ENCODE measurements at places on chromosomes 7 and 10.
A peak's percentile ranks its signal among the peaks of the same experiment; 100 is the strongest.

- peaks cover 7% of the 10 kb centered on the region for H3K27me3 ChIP-seq
- H3K27ac ChIP-seq = no peak overlapping the region
- no peak for DNase-seq
- no peaks in the 10 kb centered on the region for H3K36me3 ChIP-seq
These were observed 222.8 kb downstream of the RELN start for GRCh38 chr7:103766660-103767059.

GRCh38 chr10:84844461-84844860 lies 516.1 kb downstream of the CCSER2 start:
- H3K27me3 ChIP-seq = peaks cover 1% of the 10 kb centered on the region
- H3K4me1 ChIP-seq = no peaks in the 10 kb centered on the region
- DNase-seq = no peak
- no peak overlapping the region for H3K27ac ChIP-seq
- H3K4me3 ChIP-seq = no peak overlapping the region

- H3K27me3 ChIP-seq = no peaks in the 10 kb centered on the region
- H3K4me3 ChIP-seq = no peak overlapping the region
- H3K27ac ChIP-seq = no peak overlapping the region
These were observed 11.6 kb downstream of the GOLGA7B start for GRCh38 chr10:97861097-97861750.

- no peak for DNase-seq
- H3K27ac ChIP-seq = peak overlapping the region; percentile 86
- no peaks in the 10 kb centered on the region for H3K27me3 ChIP-seq
These were observed 1.4 kb upstream of the HNRNPF start for GRCh38 chr10:43410345-43410744.

DNA sequence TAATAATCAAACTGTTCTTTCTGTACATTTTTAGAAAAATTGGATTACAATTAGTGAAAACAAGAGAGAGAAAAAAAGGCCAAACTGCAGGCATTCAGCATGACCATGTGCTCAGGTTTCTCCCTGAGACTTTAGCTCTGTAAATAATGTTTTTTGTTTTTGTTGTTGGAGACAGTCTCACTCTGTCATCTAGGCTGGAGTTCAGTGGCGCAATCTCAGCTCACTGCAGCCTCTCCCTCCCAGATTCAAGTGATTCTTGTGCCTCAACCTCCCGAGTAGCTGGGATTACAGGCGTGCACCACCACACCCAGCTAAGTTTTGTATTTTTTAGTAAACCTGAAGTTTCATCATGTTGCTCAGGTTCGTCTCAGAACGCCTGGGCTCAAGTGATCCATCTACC lies 23.0 kb downstream of the BZW2 start:
- peak overlapping the region; percentile 85 for H3K27ac ChIP-seq
- peaks cover 66% of the 10 kb centered on the region for H3K36me3 ChIP-seq
- peaks cover 55% of the 10 kb centered on the region for H3K4me1 ChIP-seq
- no peaks in the 10 kb centered on the region for H3K27me3 ChIP-seq

- no peaks in the 10 kb centered on the region for H3K27me3 ChIP-seq
- peak overlapping the region; percentile 38 for H3K27ac ChIP-seq
- H3K4me3 ChIP-seq = peak overlapping the region; percentile 26
- H3K4me1 ChIP-seq = peaks cover 15% of the 10 kb centered on the region
- DNase-seq = no peak
These were observed 12.0 kb upstream of the UBE2D1 start for GRCh38 chr10:58322835-58323209.

DNA sequence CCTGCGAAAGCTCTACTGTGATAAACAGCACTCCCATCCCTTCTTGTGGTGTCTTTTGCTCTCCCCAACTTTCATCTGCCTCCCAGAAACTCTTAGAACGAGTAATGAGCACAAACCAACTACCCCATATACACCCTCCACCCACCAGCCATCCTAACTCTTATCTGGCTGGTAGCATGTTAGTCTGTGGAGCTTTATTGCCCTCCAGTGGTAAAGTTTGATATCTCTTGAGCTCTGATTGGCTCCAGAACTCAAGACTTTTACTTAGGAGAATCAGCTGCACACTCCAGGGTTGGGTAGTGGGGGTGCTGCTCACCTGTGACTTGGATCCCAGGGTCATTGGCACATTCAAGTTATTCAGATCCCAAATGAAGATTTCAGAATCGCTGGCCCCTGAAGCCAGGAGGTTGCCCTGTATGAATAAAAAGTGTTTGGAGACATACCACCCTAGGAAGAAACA lies 10.9 kb downstream of the SEC31B start:
- no peak overlapping the region for H3K27ac ChIP-seq
- no peaks in the 10 kb centered on the region for H3K36me3 ChIP-seq
- H3K27me3 ChIP-seq = no peaks in the 10 kb centered on the region
- DNase-seq = peak; percentile 27
- no peak overlapping the region for H3K4me3 ChIP-seq
- peaks cover 8% of the 10 kb centered on the region for H3K4me1 ChIP-seq

- no peak for DNase-seq
- H3K4me3 ChIP-seq = no peak overlapping the region
- H3K4me1 ChIP-seq = peaks cover 11% of the 10 kb centered on the region
- no peaks in the 10 kb centered on the region for H3K27me3 ChIP-seq
- no peak overlapping the region for H3K27ac ChIP-seq
- peaks cover 3% of the 10 kb centered on the region for H3K36me3 ChIP-seq
These were observed 103.5 kb upstream of the FAM3C start for GRCh38 chr7:121499624-121500023.

DNA sequence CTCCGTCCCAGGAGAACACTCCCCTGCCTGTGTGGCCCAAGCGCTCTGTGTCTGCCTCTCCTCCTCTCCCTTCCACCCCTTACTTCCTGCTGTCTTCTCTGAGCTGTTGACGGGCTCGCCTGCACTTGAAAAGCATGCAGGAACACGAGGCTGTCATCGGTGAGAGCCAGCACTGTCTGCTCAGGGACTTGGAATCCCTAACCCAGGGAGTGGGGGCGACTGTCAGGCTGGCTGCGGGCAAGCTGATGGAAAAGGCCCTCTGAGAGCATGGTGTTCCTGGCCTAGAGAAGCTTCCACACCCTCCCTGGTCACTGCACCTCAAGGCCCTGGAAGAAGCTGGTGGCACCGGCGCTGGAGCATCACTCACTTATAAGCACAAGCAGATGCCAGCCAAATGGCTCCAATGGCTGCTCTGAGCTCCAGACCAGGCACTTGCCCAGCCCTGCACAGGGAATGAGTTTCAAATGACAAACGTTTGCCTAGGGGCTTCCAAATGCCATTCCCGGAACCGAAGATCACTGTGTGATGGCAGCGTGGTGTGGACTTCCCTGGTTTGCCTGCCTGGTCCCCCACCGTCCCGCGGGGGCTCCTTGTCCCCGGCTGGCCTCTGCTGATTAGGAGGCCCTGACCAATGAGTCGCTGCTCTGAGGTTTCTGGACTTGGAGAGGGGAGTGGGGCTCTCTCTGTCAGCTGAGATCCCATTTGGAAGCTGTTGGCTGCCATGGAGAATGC lies 56.7 kb upstream of the EBF3 start:
- no peak for DNase-seq
- no peak overlapping the region for H3K27ac ChIP-seq
- H3K27me3 ChIP-seq = no peaks in the 10 kb centered on the region
- H3K4me1 ChIP-seq = no peaks in the 10 kb centered on the region

DNA sequence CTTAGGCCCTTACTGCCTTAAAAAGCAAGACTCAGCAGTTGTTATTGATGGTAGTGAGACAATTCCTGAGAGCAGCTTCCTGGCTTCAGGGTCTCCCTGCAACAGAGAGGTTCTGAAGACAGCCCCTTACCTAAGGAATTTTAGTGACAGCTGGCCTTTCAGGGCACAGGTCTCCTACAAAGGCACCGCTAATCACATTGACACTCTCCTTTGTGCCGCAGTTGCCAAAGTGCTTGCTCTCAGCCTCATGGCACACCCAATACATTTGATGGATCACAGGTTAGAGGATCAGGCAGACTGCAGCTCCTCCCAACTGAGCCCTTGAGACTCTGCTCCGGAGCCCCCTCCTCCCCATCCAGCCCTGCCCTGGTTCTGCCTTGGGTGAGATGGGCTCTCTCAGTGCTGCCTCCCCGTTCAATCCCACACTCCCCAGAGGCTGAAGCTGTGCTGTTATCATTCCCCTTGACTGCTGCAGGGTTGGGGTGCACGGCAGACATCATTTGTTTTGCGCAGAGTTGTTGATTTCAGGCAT lies 198.2 kb downstream of the EMX2 start:
- peaks cover 7% of the 10 kb centered on the region for H3K4me1 ChIP-seq
- H3K27ac ChIP-seq = no peak overlapping the region
- no peaks in the 10 kb centered on the region for H3K36me3 ChIP-seq
- no peak for DNase-seq
- peaks cover 26% of the 10 kb centered on the region for H3K27me3 ChIP-seq

DNA sequence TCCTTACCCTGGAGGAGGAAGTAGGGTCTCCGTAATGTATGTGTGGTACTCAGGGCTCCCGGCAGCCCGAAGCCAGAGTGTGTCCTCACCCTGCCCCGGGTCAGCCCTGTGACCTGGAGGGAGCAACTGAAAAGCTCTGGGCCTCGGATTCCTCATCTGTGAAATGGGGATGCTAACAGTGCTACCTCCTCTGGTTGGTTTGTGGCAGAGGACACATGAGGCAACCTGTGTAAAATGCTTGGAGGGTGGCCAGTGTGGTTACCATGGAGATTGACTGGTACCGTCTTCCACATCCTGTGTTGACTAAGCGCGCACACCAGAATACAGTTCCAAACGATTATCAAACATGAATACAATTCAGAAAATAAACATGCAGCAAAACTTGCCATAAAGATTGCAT lies 163.8 kb upstream of the KLF6 start:
- H3K36me3 ChIP-seq = no peaks in the 10 kb centered on the region
- no peak overlapping the region for H3K27ac ChIP-seq
- no peak overlapping the region for H3K4me3 ChIP-seq
- no peaks in the 10 kb centered on the region for H3K27me3 ChIP-seq
- H3K4me1 ChIP-seq = peaks cover 19% of the 10 kb centered on the region

DNA sequence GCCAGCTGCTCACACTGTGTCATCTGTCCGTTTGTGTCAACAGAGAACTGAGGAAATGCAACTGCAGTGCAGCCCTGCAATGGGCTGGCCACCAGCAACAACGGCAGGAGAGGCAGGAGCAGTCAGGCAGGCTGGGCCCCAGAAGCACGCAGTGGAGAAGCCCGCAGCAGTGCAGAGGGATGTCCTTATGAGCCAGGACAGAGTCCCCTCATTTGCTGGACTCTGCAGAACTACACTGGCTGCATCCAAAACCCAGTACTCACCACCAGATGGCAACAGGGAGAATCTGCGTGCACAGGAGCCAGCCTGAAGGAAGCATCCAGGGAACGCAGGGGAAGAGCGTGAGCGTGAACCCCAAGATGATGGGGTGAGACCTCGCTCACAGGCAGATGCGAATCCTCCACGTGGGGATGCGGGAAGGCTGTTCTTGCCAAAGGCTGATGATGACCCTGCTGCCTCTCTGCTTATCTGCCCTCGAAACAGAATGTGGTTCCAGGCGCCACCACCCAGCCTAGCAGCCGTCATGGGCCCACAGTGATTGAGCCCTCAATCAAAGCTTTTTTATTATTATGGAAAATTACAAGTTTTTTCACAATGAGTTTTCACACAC lies 232.1 kb downstream of the PTPRN2 start:
- no peaks in the 10 kb centered on the region for H3K36me3 ChIP-seq
- no peak overlapping the region for H3K27ac ChIP-seq
- H3K4me1 ChIP-seq = no peaks in the 10 kb centered on the region
- DNase-seq = no peak

GRCh38 chr7:140039896-140040295 lies 22.9 kb downstream of the PARP12 start:
- H3K27me3 ChIP-seq = no peaks in the 10 kb centered on the region
- H3K4me1 ChIP-seq = no peaks in the 10 kb centered on the region
- H3K27ac ChIP-seq = no peak overlapping the region
- H3K36me3 ChIP-seq = peaks cover 15% of the 10 kb centered on the region
- H3K4me3 ChIP-seq = no peak overlapping the region

- H3K4me3 ChIP-seq = no peak overlapping the region
- no peak overlapping the region for H3K27ac ChIP-seq
- H3K4me1 ChIP-seq = no peaks in the 10 kb centered on the region
- no peaks in the 10 kb centered on the region for H3K36me3 ChIP-seq
- no peak for DNase-seq
These were observed 276.3 kb downstream of the HPSE2 start for GRCh38 chr10:98959379-98959778.

GRCh38 chr7:12385364-12385786 lies 18.3 kb downstream of the VWDE start:
- H3K4me3 ChIP-seq = no peak overlapping the region
- DNase-seq = no peak
- H3K4me1 ChIP-seq = no peaks in the 10 kb centered on the region
- H3K27ac ChIP-seq = no peak overlapping the region

DNA sequence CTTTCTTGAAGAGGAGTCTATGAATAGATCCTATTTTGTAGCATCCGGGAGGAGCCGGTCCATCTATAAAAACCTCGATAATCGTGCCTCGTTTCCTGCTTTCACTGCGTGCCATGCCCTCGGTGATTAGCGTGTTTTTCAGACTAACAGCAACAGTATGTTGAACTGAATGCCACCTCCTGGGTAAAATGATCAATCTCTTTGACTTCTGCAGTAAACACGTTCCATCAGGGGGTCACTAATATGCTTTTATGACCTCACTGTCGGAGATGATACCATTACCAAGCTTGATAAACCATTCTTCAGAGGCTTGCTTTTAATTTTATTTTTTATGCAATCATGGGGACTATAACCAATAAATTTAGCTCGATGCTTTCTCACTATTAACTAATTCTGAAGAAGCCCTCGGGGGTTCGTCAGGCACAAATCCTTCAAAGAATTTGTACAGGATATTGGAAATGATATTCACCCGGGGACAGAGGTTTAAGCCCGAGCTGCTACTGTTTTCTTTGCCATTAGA lies 228.3 kb downstream of the ADARB2 start:
- no peak overlapping the region for H3K27ac ChIP-seq
- H3K36me3 ChIP-seq = no peaks in the 10 kb centered on the region
- H3K4me3 ChIP-seq = no peak overlapping the region
- no peak for DNase-seq

DNA sequence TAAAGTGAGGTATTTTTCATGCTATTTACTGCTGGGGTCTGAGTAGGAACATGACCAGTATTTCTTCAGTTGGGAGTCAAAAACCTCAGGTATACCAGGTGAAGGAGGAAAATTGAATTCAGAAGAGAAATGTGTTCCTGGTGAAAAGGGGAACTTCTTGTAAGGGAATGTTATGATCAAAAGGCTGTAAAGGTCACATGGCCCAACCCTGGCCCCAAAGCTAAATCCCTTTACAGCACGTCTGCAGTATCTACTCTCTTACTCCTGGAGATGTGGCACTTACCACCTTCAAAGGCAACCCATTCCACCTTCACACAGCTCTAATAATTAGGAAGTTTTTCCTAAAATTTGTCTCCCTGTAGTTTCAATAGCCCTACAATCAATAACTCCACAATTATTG lies 15.2 kb downstream of the PIK3AP1 start:
- H3K4me1 ChIP-seq = no peaks in the 10 kb centered on the region
- no peak for DNase-seq
- no peaks in the 10 kb centered on the region for H3K27me3 ChIP-seq
- H3K4me3 ChIP-seq = no peak overlapping the region
- H3K27ac ChIP-seq = no peak overlapping the region

GRCh38 chr7:100364480-100364879 lies 6.6 kb downstream of the PILRB start:
- no peak for DNase-seq
- no peak overlapping the region for H3K27ac ChIP-seq
- no peaks in the 10 kb centered on the region for H3K4me1 ChIP-seq
- H3K27me3 ChIP-seq = no peaks in the 10 kb centered on the region
- H3K4me3 ChIP-seq = no peak overlapping the region

- peak; percentile 64 for DNase-seq
- no peak overlapping the region for H3K27ac ChIP-seq
- H3K4me1 ChIP-seq = no peaks in the 10 kb centered on the region
- H3K27me3 ChIP-seq = peaks cover 27% of the 10 kb centered on the region
These were observed 102.2 kb downstream of the RBM20 start for GRCh38 chr10:110746254-110746826.

Measured in Calu3 (cell line).